ENCODE measurements at places on chromosomes 7 and 10.

DNA sequence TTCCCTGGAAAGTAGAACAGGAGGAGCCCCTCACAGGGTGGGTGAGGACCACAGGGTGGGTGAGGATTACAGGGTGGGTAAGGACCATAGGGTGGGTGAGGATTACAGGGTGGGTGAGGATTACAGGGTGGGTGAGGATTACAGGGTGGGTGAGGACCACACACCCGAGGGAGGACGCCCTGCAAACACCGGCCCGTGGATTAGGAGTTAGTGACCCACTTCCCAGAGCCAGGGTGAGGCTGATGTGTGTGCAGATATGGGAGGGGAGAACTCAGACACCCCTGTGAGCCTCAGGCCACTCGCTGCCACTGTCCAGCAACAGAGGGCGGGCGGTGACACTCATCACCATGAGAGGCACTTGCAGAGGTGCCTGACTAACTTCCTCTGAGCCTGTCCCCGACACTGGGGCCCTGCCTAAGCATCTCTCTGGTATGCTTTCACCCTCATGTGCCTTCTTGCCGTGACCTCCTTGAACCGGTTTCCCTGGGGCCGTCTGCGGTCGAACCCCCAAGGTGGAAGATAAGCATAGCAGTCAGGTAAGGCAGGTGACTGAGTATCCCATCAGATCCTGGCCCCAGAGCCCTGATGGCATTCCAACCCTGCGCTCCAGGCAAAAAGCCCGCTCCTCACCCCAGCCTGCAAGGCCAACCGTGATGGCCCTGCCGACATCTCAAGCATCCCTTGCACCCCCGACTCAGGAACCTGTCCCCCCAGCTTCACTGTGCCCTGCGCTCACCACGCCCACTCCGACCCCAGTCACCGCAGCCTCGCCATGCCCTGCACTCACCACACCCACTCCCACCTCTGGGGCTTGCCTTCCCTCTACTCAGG lies 74.1 kb downstream of the FAM53B start:
- no peak for DNase-seq

- DNase-seq: no peak
Observed at GRCh38 chr10:51014680-51015389, 59.5 kb upstream of the PRKG1 start.

- DNase-seq: no peak
Observed at GRCh38 chr10:105875050-105875449, 1234.0 kb downstream of the SORCS3 start.

DNA sequence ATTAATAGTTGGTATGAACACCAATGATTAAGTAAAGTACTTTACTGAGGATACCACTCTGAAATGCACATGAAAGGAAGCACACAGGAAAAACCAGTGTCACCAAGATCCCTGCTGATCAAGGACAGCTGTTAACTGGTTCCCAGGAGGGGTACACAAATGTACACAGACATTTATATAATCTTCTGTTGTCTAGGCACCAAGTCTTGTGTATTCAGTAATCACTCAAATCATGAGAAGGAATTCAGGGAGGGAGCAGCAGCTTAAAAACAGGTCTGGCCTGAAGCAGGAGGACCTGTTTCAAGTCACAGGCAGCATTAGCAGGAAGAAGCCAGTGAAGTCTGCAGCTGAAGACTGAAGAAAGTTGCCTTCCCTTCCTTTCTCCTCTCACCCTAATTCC lies 18.7 kb downstream of the MPP7 start:
- DNase-seq: no peak

- no peak for DNase-seq
Observed at GRCh38 chr10:13048762-13049161, 47.2 kb upstream of the CCDC3 start.

All from activated CD8-positive, alpha-beta memory T cell treated with anti-CD3 and anti-CD28 coated beads for 1 hour (primary cell).